ENCODE measurements at places on chromosomes 1 and 21.

DNA sequence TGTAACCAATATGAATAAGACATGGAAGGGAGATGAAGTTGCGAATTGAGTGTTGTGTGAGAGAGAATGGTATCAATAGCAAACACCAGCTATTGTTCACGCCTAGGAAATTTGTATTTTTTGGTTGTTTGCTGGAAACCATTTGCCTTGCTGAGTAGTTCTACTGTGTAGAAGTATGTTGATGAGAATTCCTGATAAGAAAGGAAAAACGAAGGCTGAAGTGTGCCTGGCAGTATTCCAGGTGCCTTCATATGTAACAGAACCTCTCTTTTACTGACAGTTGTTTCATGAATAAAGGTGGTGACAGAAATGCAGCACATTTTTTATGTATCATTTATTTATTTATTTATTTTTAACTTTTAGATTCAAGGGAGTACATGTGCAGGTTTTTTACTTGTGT, 79.5 kb downstream of the SDCCAG8 start:
- DNase-seq, result no peak

GRCh38 chr1:907611-908451, 15.9 kb upstream of the SAMD11 start:
- no peak for DNase-seq

GRCh38 chr1:158328426-158328825, 2.9 kb downstream of the CD1B start:
- DNase-seq, result no peak

DNA sequence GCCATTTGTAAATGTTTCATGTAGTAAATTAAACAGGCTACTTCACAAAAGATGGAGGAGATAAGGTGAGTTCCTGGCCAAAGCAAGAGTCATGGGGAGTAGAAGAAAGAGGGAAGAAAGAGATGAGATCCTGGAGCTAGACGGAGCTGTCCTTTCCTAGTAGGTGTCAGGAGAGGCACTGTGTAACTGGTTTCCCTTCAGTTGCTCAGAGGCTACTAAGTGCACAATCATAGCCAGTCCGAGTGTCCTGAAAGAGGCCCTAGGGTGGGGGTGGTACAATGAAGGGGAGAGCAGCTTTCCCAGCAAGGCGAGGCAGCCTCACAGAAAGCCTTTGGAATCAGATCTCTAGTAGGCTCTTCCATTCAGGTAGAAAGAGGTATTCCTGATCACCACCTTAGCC, 390.9 kb downstream of the KCNH1 start:
- DNase-seq, result no peak

GRCh38 chr1:87218618-87219017, 110.1 kb upstream of the LMO4 start:
- no peak for DNase-seq

- DNase-seq, result no peak
These were observed 863 bp downstream of the TARBP1 start for GRCh38 chr1:234478152-234478480.

Measured in GM12864 (cell line).